ENCODE measurements at places on chromosomes 2 and 18.

DNA sequence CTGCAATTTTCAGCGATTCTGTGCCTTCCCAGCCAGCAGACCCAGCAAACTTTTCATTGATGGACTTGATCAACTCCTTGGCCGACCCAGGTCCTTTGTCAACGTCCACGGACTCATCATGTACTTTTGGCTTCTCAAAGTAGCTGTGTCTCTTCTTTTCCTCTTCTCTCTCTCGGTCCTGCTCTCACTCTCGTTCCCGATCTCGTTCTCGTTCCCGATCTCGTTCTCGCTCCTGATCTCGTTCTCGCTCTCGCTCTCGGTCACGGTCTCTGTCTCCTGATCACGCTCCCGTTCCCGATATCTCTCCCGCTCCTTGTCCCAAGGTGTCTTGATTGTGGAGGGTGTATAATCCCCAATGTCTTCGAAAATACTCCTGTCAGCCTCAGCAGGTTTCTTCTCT is 219.5 kb upstream of the FANCL start:
- no peak for DNase-seq

- no peak for DNase-seq
These were observed 76.6 kb downstream of the BAZ2B start for GRCh38 chr2:159539701-159540100.

GRCh38 chr18:54805571-54806334 is 22.5 kb upstream of the RAB27B start:
- DNase-seq = no peak

- no peak for DNase-seq
These were observed 21.1 kb upstream of the MALT1 start for GRCh38 chr18:58649966-58650816.

- DNase-seq = no peak
These were observed 70.5 kb upstream of the FAM117B start for GRCh38 chr2:202564226-202564625.

DNA sequence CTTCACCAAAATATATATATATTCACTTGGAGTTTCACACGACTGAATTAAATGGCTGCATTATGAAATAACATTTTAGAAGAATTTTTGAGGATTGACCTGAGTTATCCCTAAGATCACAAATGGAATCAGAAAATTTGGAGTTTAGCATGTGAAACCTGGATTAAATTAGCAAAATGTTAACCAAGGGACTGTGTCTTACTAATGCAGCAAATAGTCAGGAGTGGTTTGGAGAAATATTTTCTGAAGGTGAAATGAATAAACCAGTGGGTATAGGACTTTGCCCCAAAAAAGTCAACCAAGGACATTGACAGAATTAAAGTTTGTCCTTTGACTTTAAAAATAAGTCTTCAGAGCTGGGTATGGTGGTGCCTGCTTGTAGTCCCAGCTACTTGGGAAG is 111.2 kb downstream of the PRPF40A start:
- DNase-seq = no peak

GRCh38 chr2:71715241-71715750 is 261.9 kb downstream of the DYSF start:
- DNase-seq = no peak

DNA sequence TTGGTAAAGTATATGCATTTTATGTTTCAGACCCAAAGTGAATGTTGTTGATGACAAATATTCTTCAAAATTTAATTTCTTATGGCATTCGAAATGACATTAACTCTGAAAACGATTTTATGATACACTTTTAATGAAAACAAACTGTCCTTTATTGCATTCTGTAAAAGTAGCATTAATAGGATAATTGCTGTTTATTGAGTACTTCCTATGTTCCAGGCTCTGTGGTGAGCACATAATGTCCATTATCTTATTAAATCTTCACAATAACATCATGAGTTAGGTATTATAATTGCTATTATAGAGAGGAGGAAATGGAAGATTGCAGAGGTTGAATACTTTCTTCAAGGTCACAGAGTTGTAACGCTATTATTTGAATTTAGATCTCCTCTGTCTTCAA is 638.0 kb downstream of the LRP1B start:
- no peak for DNase-seq

GRCh38 chr2:222319586-222320435 is 21.0 kb upstream of the PAX3 start:
- DNase-seq = peak; percentile 15

DNA sequence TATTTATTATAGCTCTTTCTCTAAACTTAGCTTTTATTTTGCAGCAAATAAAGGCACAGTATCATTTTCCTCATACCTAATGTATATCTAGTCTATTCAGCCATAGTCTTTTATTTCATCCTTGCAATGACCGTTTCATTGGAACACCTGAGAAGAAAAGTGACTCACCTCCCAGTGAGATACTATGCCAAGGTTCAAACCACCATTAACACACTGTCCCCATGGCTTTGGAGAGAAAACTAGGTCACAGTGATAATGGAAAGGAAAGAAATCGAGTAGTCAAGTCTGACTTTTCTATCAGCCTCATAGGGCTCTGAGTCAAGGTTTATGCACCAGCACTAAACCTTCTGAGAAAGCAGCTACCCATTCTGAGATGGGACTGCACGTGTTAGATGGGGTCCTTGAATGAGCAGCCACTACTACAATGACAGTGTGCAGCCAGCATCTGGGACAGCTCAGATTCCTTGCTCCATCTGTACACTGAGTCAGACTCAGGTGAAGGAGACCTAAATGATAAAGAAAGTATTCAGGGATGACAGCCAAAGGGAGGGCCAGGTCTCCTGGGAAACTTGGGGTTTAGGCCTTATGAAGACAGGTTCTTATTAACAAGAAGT is 971.1 kb upstream of the ACVR2A start:
- no peak for DNase-seq

GRCh38 chr2:118309946-118310680 is 221.8 kb downstream of the INSIG2 start:
- peak; percentile 43 for DNase-seq

GRCh38 chr2:239517686-239518085 is 116.9 kb upstream of the HDAC4 start:
- DNase-seq = no peak

GRCh38 chr18:68791801-68792200 is 6.1 kb upstream of the CCDC102B start:
- no peak for DNase-seq

DNA sequence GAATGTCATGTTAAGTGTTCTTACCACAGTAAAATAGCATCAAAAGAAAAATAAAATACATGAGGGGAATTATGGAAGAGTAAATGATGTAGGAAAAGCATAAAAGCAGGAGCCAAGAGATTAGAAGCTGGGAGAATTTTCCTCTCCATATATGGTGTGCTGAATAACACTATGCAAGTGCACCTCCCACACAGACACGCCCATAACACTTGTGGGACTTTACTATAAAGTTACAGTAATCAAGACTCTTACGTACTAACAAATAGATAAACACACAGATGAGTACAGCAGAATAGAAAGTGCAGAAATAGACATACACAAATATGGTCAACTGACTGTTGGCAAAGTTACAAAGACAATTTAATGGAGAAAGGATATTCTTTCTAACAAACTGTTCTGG is 16.0 kb upstream of the SPHKAP start:
- DNase-seq = no peak

DNA sequence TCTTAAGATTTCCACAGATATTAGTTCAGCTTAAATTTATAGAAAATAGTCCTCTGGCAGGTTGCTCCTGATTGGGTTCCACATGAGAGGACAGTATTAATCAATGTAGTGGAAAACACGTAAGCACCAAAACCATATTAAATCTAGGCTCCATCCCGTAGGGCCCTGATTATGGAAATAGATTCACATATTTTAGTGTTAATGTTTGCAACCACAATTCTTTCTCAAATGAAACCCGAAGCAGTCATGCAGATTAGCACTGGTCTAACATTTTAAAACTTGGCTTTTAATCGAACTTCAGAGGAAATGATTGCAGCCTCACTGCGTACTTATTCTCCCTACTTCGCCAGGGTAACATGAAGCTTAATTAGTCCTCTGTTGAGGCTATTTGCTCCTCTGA is 60.9 kb downstream of the METTL4 start:
- no peak for DNase-seq

- no peak for DNase-seq
These were observed 83.8 kb downstream of the TMEM247 start for GRCh38 chr2:46563186-46563585.

DNA sequence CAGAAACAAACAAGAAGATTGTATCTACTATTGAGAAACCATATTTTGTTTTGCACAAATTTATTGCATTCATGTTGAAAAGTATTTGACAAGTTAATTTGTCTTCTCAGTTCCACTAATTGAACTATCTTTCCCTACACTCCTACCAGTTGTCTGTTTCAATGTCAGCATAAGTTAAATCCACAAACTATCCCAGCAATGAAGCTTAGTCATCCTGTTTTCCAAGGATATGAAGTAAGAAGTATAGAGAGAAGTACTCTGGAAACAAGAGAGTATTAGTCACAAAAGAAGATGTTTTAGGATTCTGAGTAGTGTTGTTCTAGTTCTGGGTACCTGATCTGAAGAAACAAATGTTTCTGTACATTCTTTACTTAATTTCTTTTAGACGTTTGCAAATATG is 261.6 kb upstream of the ZNF804A start:
- DNase-seq = no peak

GRCh38 chr2:130135692-130136541 is 6.9 kb upstream of the POTEF start:
- no peak for DNase-seq

DNA sequence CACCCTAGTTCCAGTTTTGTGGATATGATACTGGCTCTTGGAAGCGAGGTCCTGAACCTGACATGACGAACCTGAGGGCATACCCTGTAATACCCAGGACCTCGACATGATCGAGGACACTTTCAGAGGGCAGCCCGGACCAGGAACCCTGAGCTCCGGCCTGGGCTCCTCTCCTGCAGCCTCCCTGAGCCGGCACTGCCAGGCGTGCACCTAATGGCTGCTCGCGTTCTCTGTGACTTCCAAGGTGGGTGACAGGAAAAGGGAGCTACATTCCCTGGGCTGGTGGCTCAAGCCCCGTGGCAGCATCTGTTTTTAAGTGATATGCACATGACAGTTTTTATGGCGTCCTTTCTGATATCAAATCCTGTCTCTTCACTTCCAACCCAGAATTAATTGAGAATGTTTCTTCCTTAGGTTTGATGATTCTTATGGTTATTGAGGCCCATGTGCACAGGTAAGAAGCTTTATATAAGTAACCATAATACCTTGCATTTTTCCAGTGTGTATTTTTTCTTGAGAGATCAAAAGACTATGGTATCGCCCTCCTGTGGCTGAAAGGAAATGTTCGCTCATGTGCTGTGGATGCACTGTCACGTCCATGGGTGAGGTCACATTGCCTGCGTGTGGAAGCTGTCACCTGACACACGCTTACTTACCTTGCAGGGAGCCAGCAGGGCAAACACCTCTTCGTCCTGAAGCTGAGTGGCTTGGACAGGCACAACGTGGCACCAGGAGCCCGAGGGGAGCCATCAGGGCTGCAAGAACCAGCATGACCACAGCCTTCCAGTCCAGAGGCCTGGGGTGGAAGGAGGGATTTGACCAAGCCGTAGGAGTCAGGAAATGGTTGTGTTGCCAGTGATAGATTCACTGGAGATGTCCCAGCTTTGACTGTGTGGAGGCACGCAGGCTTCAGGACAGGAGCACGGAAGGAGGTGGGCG is 367.4 kb upstream of the MYT1L start:
- no peak for DNase-seq

- DNase-seq = peak; percentile 53
These were observed 34.8 kb upstream of the MGAT5 start for GRCh38 chr2:134218930-134219658.

GRCh38 chr2:114724454-114724853 is 282.0 kb downstream of the DPP10 start:
- no peak for DNase-seq

DNA sequence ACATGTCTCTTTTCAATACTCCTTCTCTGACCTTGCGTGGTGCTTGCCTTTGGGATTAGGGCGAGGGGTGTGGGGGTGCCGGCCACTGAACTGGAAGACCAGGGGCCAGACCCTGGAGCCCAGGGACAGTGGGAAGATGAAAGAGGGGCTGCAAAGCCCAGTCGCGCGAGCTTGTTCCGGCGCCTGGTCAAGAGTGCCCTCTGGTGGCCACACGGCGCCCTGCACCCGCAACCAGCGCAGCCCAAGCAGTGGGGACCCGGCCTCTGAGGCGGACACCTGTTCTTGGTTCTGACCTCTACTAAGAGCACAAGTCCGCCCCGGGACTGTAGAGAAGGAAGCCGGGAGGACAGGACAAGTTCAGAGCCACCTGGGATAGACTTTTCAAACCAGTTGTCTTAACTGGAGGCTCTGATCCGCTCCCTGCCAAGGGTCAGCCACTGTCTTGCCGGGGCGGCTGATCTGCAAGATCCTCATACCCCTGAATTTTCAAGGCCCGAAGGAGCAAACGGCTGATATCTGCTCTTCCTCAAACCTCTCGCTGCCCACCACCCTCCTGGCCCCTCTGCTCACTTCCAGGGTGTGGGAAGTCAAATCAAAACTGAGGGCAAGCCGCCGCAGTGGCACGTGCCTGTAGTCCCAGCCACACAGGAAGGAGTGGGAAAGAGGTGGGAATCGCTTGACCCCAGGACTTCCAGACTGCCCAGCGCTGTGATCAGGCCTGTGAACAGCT is 14.9 kb upstream of the MSH6 start:
- peak; percentile 63 for DNase-seq

- no peak for DNase-seq
These were observed 17.6 kb upstream of the CTDP1 start for GRCh38 chr18:79662034-79662433.

DNA sequence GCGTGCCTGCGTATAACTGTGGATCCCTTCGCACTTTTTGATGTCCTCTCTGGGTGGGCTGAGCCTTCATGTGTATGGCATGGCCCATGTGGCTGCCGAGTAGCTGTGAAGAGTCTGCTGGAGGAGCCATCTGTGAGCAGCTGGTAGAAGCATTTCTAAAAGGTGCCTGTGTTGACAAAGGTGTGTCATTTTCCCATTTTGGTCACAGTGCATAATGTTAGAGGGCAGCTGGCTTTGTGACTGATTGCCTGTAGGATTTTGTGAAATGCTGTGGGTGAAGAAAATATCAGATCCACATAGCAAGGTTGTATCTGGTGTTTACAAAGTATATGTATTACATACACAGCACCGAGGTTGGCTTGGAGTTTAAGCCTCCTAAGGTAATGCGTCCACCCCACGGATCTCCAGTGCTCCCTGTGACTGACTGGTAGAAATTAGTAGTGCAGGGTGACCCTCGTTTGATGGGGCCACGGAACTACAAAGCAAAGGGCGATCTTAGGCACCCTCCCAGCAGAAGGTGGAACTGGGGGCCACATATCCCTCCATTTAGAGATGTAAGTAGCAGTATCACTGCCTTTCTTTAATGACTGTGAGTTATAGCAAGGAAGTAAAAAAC is 16.5 kb downstream of the GATA6 start:
- no peak for DNase-seq

DNA sequence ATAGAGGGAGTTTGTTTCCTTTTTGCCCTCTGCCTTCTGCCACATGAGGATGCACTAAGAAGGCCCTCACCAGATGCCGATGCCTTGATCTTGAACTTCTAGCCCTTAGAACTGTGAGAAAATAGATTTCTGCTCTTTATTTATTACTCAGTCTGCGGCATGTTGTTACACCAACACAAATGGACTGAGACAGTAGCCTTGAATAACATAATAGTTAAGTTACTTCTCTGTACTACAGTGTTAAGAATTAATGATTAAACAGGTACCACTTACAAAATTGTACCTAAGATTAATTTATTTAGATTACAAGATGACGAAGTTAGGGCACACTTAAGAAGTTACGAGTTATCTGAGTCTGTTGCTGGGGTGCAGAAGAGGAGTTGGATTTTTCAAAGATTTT is 42.4 kb downstream of the EHBP1 start:
- DNase-seq = no peak
